ENCODE measurements at places on chromosomes 2 and 18.

- no peak for DNase-seq
Measured at GRCh38 chr2:205462681-205463345, 219.5 kb upstream of the NRP2 start.

- DNase-seq: no peak
Measured at GRCh38 chr2:66957198-66957597, 439.9 kb upstream of the ETAA1 start.

DNA sequence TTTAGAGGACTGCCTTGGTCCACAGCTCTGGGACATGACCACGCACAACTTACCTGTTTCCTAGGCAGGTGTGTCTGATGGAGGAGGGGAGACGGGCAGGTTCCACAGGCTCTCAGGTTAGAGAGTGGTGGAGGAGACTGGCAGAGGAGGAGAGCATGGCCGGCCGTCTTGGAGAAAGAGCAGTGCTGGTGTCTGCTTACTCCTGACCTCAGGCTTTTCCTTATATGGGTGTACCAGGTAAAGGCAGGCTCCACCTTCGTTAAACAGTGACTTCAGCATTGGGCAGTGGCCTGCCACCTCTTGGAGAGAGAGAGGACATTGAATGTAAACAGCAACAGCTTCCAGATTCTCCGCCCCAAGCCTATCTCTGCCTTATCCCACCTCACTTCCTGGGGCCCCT, at the start of gene CAPN13:
Gene CAPN13 (minus strand): TSS at position 198 of the 400 bp plus-strand sequence. CDS start 20,121 bp downstream, outside the sequence.
- DNase-seq: no peak

- DNase-seq: no peak
Measured at GRCh38 chr18:3427944-3428343, 22.0 kb upstream of the TGIF1 start.

DNA sequence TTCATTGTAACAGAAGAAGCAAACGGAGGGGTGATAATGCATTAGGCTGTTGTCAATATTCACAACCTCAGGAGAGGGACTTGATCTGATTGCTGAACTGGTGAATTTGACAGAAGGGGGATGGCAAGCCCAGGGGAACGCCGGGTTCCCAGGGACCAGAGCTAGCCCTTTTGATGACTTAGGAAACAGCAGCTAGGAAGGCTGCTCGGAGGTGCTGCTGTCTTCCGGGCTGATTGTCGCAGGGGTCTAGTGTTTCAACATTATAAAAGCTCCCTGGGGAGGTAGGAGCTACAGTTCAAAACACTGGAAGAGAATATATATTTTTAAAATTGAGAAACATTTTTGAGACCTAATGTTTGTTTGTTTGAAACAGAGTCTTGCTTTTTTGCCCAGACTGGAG, 47.3 kb downstream of the CD8B2 start:
- no peak for DNase-seq

- DNase-seq: no peak
Measured at GRCh38 chr2:171754254-171754939, 67.1 kb downstream of the DYNC1I2 start.

DNA sequence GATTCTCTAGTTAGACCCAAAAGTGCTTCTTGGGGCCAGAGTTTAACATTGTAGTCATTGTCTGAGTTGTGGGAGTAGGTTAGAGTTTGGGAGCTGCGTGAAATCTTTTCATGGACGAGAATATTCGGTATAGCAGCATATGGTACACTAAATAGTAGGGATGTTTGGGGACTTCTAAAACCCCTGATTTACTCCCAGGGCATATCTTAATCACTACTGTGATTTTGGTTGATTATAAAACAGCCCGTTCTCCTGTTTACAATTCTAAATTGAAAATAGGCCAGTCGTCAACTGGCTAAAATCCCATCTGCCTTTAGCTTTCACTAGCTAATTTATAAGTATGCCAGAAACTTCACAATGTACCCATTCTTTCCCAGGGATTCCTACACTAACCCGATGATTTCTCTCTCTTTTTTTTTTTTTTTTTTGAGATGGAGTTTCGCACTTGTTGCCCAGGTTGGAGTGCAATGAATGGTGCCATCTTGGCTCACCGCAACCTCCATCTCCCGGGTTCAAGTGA, 44.3 kb downstream of the MOB4 start:
- DNase-seq: no peak

DNA sequence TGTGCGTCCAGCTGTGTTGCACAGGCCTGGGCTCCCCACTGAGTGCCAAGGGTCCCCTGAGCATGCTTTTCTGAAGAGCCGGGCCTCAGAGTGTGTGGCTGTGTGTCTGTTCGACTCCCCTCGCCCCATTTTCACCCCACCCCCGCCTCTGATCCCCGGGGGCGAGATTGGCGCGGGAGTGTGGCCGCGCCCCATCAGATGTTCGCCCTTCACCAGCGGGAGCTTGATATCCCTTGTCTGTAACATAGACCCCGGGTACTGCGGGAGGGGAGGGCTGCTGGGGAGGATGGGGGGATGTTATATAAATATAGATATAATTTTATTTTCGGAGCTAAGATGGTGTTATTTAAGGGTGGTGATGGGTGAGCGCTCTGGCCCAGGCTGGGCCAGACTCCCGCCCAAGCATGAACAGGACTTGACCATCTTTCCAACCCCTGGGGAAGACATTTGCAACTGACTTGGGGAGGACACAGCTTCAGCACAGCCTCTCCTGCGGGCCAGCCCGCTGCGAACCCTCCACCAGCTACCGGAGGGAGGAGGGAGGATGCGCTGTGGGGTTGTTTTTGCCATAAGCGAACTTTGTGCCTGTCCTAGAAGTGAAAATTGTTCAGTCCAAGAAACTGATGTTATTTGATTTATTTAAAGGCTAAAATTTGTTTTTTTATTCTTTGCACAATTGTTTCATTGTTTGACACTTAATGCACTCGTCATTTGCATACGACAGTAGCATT, 1.5 kb downstream of the RHOB start:
- DNase-seq: peak; percentile 9

GRCh38 chr18:41872206-41872605, 82.8 kb upstream of the PIK3C3 start:
- DNase-seq: no peak
